Astrocyte of the spinal cord (primary cell): ENCODE measurements at places on chromosomes 13 and 19.
A peak's percentile ranks its signal among the peaks of the same experiment; 100 is the strongest.

DNA sequence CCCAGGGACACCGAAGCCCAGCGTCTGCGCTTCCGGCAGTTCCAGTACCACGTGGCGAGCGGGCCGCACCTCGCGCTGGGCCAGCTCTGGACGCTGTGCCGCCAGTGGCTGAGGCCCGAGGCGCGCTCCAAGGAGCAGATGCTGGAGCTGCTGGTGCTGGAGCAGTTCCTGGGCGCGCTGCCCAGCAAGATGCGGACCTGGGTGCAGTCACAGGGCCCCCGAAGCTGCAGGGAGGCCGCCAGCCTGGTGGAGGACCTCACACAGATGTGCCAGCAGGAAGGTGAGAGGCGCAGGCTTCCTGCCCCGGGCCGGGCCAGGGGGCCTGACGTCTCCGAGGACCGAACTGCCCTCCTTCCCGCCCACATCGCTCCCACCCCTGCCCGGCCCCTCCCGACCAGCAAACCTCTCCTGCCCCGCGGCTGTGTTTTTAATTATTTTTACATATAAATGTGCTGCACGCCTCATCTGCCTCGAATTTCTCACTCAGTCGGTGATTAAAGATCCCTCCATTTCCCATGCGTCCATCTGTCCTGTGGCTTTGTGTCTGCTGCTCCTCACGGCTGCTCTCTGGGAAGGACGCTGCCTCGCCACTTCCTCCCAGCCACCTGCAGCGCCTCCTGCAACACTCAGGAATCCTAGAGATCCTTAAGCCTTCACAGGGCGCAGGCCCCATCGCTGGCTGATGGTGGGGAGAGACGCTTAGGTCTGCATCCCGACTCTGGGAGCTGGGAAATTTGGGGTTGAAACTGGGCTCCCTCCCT lies 4.3 kb downstream of the ZSCAN1 start:
- no peak for DNase-seq

DNA sequence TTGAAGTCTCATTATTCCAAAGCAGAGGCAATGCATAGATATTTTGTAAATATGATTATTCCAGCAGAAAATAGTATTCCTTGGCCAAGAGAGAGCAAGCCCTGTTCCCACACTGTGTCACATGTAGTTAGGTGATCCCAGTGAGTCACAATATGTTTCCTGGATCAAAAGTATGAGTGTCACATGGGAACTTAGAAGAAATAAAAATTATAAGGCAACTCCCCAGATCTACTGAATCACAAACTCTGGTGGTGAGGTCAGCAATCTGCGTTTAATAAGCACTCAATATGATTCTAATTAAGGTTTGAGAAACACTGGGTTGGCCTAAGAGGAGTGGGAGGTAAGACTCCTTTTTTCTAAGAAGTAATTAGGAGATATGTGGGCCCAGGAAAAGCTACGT lies 1504.5 kb upstream of the PCDH20 start:
- no peak for DNase-seq

DNA sequence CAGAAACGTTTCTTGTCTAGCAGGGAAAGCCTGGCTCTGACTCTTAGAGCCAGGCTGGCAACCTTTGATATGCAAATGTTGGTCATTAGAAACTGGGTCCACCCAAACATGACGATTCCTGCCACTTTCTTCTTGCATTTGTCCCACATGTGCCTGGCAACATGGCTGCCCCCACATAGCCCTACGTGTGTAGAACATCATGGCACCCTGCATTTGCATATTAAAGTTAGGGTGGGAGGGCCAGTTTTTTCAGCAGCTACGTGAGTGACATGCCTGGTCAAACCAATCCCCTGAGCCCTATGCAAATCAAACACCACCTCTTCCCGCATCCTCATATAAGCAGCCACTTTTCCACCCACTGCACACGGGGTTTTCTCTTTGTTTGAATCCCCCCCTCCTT lies 95.0 kb downstream of the LIG4 start:
- DNase-seq = peak; percentile 48

- DNase-seq = no peak
These were observed 25.4 kb downstream of the ALG5 start for GRCh38 chr13:36973621-36974295.

DNA sequence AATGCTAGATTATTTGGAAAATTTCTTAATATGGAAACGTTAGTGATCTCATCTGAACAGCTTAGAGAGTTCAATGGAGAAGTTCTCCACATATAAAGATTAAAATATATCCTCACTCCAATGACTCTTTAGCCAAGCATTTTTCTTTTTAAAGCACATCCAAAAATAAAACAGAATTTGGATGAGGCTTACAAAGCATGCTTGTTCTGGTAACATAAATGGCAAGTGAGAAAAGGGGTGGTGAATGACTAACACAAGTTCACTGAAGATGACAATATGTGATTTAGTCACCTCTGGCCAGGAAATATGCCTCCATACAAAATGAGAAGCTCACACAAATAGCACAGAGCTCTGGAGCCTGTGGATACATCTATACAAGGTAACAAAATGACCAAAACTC lies 253.0 kb downstream of the PCDH20 start:
- DNase-seq = peak; percentile 29

DNA sequence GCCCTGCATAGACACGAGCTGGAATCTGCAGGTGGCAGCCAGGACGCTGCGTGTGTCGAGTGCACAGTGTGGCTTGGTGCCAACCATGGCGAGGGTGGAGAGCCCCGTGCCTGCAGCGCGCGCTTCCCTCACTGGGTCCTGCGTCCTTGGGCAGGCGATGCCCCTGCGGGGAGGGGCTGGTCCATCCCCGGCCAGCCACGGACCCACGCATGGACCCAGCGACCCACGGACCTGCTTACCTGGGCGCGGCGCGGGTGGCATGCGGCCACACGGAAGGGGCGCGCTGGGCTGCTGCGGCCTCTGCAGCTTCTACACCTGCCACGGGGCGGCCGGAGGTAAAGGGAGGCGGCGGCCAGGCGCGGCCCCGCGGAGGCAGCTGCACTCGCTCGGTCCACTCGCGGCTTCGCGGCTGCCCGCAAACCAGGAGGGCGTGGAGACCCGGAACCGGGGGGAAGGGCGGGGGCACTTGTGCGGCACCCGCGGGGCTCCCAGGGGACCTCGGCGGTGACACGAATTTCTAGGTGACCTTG lies 569 bp upstream of the MCF2L start:
- DNase-seq = no peak

- DNase-seq = peak; percentile 71
These were observed 99.4 kb upstream of the SERP2 start for GRCh38 chr13:44273991-44274770.
